H1 (cell line): ENCODE measurements at places on chromosomes 2 and 18. TPM values are rescaled to one million over a fixed set of nuclear protein-coding genes. Genes with fewer than 3 reads are reported as not detected.

DNA sequence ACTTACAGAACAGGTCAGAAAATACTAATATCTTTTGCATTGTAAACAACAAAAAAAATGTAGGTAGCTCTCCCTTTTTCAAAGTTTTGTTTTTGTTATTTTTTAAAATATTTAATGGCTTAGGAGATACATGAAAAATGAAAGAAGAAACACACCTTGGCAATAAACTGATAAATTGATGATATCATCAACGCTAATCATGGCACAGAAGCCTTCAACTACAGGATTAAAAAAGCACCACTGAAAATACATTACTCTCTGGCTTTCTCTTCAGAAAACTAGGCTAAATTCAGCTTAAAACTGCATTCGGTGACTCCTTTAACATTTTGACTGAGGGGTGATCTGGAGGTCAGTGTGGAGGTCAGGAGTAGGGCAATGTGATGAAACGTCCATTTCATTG is 1018.8 kb upstream of the FANCL start:
- H3K27me3 ChIP-seq: no peaks in the 10 kb centered on the region
- H3K27ac ChIP-seq: no peak overlapping the region
- H3K36me3 ChIP-seq: no peaks in the 10 kb centered on the region
- H3K4me3 ChIP-seq: no peak overlapping the region
- H3K4me1 ChIP-seq: no peaks in the 10 kb centered on the region

DNA sequence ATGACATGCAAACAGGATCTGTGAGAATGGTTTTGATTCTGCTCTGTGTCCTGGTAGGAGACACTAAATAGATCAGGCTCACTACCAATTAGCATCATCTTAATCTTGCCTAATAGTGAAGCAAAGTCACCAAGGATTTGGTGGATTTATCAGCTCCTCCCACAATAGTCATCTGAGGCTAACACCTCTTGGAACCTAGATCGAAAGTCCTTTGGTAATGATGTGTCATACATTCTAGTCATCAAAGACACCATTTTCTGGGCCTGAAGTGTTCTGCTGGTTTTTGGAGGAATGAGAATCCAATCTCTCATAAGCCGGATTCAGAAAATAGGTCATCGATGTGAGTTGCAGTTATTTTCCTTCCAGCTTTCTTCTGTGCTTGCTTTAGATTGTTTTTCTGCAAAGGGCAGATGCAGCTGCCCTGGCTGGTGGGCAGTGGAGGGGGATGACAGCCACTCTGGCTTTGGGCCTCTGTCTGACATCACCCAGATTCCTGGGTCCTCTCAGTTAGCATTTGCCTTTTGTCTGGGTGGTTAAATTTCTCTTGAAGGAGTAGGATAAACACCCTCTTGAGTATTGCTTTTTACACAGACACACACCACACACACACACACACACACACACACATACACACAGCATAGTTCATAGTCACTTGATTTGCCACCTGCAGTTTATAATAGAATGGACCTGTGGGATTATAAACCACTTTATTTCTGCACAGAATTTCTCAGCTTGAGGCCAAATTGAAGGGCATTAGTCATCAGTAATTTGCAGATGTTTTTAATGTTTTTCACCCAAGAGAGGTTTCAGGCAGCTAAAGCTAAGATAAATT is at the start of gene MYO3B:
Gene MYO3B, plus strand, starts transcription at position 198 of the 832 bp plus-strand sequence. Its CDS starts 141 bp downstream, at position 339.
- no peak within 1 kb of the TSS for H3K4me3 ChIP-seq
- no peaks in the 10 kb centered on the region for H3K27me3 ChIP-seq
- DNase-seq: no peak
- no peaks in the 10 kb centered on the region for H3K36me3 ChIP-seq
- no peak within 1 kb of the TSS for H3K27ac ChIP-seq

DNA sequence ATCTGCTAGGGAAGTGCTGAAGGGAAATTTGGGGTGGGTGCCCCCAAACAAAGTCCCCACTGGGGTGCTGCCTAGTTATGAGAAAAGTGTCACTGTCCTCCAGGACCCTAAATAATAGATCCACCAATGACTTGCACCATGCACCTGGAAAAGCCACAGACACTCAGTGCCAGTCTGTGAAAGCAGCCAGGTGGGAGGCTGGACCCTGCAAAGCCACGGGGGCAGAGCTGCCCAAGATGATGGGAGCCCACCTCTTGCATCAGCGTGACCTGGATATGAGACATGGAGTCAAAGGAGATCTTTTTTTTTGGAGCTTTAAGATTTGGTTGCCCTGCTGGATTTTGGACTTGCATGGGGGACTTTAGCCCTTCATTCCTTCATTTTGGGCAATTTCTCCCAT is 431.6 kb downstream of the ERBB4 start:
- H3K27me3 ChIP-seq: no peaks in the 10 kb centered on the region
- peaks cover 15% of the 10 kb centered on the region; the same call in 1 of the 2 replicates for H3K4me1 ChIP-seq
- H3K36me3 ChIP-seq: no peaks in the 10 kb centered on the region
- H3K27ac ChIP-seq: no peak overlapping the region
- DNase-seq: no peak
- H3K4me3 ChIP-seq: no peak overlapping the region

- H3K4me3 ChIP-seq: no peak overlapping the region
- DNase-seq: no peak
- H3K27ac ChIP-seq: no peak overlapping the region
- H3K4me1 ChIP-seq: no peaks in the 10 kb centered on the region
- H3K36me3 ChIP-seq: no peaks in the 10 kb centered on the region
- H3K27me3 ChIP-seq: no peaks in the 10 kb centered on the region
Observed at GRCh38 chr2:216908300-216908699, 48.4 kb upstream of the TNP1 start.

- H3K36me3 ChIP-seq: no peaks in the 10 kb centered on the region
- no peak for DNase-seq
- no peak overlapping the region for H3K27ac ChIP-seq
Observed at GRCh38 chr18:45221363-45221762, 393.9 kb upstream of the SLC14A2 start.

- no peak for DNase-seq
- no peak overlapping the region for H3K4me3 ChIP-seq
- peaks cover 3% of the 10 kb centered on the region; the same call in 1 of the 2 replicates for H3K4me1 ChIP-seq
- H3K27me3 ChIP-seq: no peaks in the 10 kb centered on the region
- H3K27ac ChIP-seq: no peak overlapping the region
- no peaks in the 10 kb centered on the region for H3K36me3 ChIP-seq
Observed at GRCh38 chr18:75269696-75270095, 59.1 kb downstream of the TSHZ1 start.

- DNase-seq: no peak
- peaks cover 50% of the 10 kb centered on the region for H3K36me3 ChIP-seq
- no peaks in the 10 kb centered on the region for H3K4me1 ChIP-seq
- H3K4me3 ChIP-seq: no peak overlapping the region
- no peaks in the 10 kb centered on the region for H3K27me3 ChIP-seq
- no peak overlapping the region; the same call in 1 of the 2 replicates for H3K27ac ChIP-seq
Observed at GRCh38 chr2:74873678-74874640, 40.0 kb downstream of the HK2 start.

Gene SLC11A1
- 0.21 and 0.43 TPM in 2 replicates for total RNA-seq

Gene COLEC11
- total RNA-seq: 0.25 and 0.47 TPM in 2 replicates

Gene ATP8B1
- 3.1 and 4.6 TPM in 2 replicates for total RNA-seq

Gene SOX11
- total RNA-seq: 55.6 and 56.5 TPM in 2 replicates
